Stimulated activated CD4-positive, alpha-beta T cell treated with anti-CD3 and anti-CD28 coated beads, Interleukin-2, amount 100 ng/mL, for 4 hours (primary cell): ENCODE measurements at places on chromosomes 3 and 15.
A peak's percentile ranks its signal among the peaks of the same experiment; 100 is the strongest.

DNA sequence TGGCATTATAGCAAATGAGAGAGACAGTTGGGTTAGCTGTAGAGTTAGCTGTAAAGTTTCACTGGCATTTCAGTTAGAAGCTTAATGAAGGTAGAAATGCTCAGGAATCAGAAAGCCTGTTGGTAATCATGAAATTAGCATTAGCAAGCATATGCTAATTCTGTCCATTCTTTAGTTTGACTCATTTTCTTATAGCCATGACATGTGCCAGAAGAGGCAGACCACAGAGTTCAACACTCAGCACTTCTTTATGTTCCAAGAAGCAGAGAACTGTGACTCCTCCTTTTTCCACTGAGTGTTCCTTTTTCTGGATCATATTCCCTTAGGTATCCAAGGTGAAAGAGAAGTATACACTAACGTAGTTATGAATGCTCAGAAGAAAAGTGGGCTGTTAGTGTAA lies 276.2 kb upstream of the SGO1 start:
- no peak for DNase-seq

GRCh38 chr3:170322566-170323269 lies 34.8 kb upstream of the SKIL start:
- DNase-seq, result no peak

- no peak for DNase-seq
Observed at GRCh38 chr15:65900488-65900887, 31.2 kb downstream of the RAB11A start.

DNA sequence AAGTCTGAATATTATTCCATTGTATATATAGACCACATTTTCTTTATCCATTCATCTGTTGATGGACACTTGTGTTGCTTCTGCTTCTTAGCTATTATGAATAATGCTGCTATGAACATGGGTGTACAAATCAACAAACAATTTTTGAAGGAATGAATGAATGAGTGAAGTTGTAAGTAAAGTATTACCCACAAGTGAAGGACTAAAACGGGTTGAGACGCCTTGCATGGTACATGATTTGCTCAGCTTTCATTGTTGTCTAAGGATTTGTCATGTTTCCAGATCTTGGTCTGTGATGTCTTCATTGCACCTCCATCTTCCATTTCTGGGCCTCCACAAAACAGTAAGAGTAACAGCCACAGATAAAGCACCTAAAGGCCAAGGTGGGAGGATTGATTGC lies 20.5 kb downstream of the IFT122 start:
- DNase-seq, result no peak

DNA sequence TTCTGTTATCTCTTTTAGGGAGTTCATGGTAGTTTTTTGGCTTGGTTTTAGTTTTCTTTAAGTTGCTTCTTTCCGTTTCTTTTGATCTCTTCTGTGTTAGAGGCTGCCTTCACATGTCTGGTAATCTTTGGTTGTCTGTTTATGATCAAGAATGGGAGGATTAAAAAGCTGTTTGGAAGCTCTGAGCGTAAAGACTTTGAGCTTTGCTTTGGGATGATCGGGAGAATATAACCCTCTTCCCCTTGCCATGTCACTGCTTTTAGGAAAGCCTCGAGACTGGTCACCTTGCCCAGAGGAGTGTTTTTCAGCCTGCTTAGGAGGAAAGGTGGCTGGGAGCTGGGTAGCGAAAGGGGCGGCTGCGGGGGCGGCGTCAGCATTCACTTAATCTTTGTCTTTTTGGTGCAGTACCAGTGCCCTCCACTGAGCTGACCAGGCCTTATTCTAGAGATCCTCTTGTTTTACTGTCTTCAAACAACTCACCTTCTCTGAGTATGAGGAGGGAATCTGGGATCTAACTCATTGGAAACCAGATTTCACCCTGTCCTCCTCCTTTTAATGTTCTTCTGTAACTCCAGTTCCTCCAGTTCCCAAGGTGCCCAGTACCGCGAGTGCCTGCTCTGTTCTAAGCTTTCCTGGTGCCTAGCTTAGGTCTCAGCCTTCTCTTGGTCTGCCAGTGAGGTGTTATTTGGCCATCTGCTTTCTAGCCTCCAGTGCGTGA lies 15.5 kb downstream of the TATDN2 start:
- DNase-seq, result peak; percentile 64

DNA sequence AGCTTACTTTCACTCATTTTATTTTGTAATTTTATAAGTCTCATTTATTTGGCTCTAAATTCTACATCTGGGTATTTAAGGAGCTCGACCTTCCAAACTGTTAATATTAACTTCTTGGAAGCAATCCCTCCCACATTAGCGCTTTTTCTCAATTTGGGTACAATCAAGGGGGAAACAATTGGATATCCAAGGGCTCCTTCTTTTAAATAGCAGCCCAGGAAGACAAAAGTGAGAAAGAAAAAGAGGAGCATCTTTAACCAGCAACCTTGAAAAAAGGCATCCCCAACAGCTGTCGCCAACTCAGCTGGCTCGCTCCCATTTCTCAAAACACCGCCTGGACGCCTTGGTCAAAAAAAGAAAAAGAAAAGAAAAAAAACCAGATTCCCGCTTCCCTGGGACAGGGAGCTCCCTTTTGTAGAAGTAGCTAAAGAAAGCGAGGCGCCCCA lies 873 bp downstream of the C3orf70 start:
- DNase-seq, result no peak

DNA sequence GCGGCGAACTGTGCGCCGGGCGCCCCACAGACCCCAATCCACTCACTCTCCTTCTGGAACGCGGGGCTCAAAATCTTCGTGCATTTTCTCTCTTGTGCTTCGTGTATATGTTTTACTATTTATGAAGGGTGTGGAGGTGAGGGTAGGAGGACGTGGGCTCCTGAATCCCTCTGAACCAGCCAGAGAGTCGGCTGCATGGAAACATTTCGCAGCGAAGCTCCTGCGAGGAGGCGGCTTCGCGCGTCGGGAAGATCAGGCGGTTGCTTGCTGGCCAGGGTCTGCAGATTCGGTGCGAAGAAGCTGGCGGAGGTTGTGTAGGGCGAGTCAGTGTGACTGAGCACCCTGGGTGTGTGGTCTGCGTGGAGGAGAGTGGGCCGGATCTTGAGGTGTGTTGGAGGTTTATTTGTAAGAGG lies 1.1 kb downstream of the CNTN4 start:
- DNase-seq, result no peak
